Central memory CD8-positive, alpha-beta T cell (primary cell): ENCODE measurements at places on chromosomes 3 and 15.

GRCh38 chr15:101153801-101154656 is 97.8 kb downstream of the CHSY1 start:
- no peak overlapping the region for H3K27ac ChIP-seq
- no peak for DNase-seq
- H3K4me3 ChIP-seq = no peak overlapping the region
- peaks cover 4% of the 10 kb centered on the region for H3K36me3 ChIP-seq
- H3K4me1 ChIP-seq = peaks cover 11% of the 10 kb centered on the region

DNA sequence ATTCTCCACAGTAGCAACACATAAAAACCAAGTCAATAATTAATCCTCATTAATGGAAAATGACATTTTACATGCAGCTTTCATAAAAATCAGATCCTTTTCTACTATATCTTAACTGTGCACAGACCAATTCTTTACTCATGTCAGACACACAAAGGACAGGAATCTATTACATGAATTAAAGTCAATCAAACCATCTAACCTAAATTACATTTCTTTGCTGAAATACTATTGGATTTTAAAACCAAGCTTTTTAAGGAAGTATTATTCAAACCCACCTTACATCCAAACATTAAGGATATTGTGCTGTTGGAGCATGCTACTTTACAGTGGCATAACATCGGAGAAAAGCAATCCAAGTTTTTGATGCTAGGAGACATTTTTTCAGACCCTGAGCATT is 72.8 kb downstream of the DLG1 start:
- H3K36me3 ChIP-seq = no peaks in the 10 kb centered on the region
- H3K4me1 ChIP-seq = peaks cover 34% of the 10 kb centered on the region
- no peaks in the 10 kb centered on the region for H3K27me3 ChIP-seq
- no peak overlapping the region for H3K27ac ChIP-seq

GRCh38 chr3:101571028-101571895 is 2.7 kb upstream of the PCNP start:
- H3K4me3 ChIP-seq = no peak overlapping the region
- no peak for DNase-seq
- peaks cover 33% of the 10 kb centered on the region for H3K4me1 ChIP-seq
- H3K36me3 ChIP-seq = peaks cover 25% of the 10 kb centered on the region

- no peak for DNase-seq
- no peaks in the 10 kb centered on the region for H3K4me1 ChIP-seq
- no peaks in the 10 kb centered on the region for H3K36me3 ChIP-seq
- no peaks in the 10 kb centered on the region for H3K27me3 ChIP-seq
- H3K4me3 ChIP-seq = no peak overlapping the region
These were observed 368.6 kb upstream of the RBMS3 start for GRCh38 chr3:28912120-28912885.

DNA sequence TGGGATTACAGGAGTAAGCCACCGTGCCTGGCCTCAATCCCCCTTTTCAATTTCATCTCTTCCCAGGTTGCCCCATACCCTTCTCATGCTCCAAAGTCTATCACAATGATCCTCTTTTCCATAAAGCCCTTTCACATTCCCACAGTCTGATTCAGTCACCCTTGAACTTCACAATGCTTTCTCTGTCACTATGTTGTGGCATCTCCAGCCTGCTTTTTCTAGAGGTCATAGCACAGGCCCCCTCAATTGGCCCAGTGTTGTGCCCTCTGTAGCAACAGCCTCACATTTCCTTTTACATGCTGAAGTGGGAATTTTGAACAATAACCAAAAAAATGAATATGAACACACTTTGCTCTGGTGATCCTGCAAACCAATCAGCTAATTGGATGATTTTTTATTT is 21.5 kb downstream of the DRD3 start:
- peaks cover 2% of the 10 kb centered on the region for H3K4me1 ChIP-seq
- H3K27ac ChIP-seq = no peak overlapping the region
- H3K27me3 ChIP-seq = no peaks in the 10 kb centered on the region
- no peaks in the 10 kb centered on the region for H3K36me3 ChIP-seq

DNA sequence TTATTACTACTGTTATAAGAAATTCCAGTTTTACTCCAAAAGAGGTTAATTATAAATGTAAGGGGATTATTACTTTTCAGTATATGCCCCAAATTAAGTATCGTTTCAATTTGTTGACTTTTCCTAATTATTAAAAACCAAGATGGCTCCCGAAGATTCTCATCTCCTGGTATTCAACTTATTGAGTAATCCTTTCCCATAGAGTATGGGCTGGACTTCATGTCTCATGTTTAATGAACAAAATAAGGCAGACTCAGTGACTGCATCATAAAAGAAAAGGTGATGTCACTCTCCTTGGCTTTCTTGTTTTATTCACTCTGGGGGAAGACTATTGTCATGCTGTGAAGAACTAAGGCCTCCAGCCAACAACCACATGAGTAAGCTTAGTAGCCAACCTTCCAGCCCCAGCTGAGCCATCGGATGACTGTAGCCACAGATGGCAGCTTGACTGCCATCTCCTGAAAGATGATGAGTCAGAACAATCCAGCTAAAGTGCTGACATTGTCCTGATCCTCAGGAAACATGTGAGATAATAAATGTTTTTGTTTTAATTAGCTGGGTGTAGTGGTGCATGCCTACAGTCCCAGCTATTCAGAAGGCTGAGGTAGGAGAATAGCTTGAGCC is 17.3 kb downstream of the IGF2BP2 start:
- H3K36me3 ChIP-seq = no peaks in the 10 kb centered on the region
- H3K4me1 ChIP-seq = no peaks in the 10 kb centered on the region
- H3K4me3 ChIP-seq = no peak overlapping the region
- no peak for DNase-seq
- peaks cover 25% of the 10 kb centered on the region for H3K27me3 ChIP-seq

GRCh38 chr3:193963808-193964516 is 172.0 kb upstream of the HES1 start:
- peaks cover 74% of the 10 kb centered on the region for H3K27me3 ChIP-seq
- no peaks in the 10 kb centered on the region for H3K4me1 ChIP-seq
- DNase-seq = no peak
- no peak overlapping the region for H3K4me3 ChIP-seq

DNA sequence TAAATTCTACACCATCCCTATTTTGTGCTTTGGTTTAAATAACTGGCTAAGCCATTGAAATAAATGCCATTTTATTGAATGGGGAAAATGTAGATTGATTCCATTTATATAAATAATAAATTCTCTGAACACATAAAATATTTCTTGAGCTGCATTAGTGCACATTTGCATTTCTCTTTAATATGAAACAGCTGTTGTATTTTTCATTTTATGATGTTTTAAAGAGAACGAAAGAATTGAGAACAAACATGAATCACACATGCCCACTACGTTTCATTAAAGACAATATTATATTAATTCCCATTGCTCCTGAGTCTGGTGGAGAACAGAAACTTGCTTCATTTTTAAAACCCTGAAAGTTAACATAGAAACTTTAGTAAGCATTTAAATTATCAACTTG is 235.7 kb upstream of the CFAP20DC start:
- DNase-seq = no peak
- H3K27me3 ChIP-seq = no peaks in the 10 kb centered on the region
- no peak overlapping the region for H3K4me3 ChIP-seq
- H3K4me1 ChIP-seq = peaks cover 6% of the 10 kb centered on the region

- H3K27ac ChIP-seq = no peak overlapping the region
- H3K4me3 ChIP-seq = no peak overlapping the region
- H3K4me1 ChIP-seq = no peaks in the 10 kb centered on the region
- H3K36me3 ChIP-seq = peaks cover 74% of the 10 kb centered on the region
- no peaks in the 10 kb centered on the region for H3K27me3 ChIP-seq
These were observed 13.8 kb upstream of the FAM219B start for GRCh38 chr15:74920456-74920855.

- H3K4me1 ChIP-seq = no peaks in the 10 kb centered on the region
- peaks cover 35% of the 10 kb centered on the region for H3K27me3 ChIP-seq
- no peak overlapping the region for H3K27ac ChIP-seq
These were observed 26.2 kb upstream of the EPHB1 start for GRCh38 chr3:134768837-134769236.

DNA sequence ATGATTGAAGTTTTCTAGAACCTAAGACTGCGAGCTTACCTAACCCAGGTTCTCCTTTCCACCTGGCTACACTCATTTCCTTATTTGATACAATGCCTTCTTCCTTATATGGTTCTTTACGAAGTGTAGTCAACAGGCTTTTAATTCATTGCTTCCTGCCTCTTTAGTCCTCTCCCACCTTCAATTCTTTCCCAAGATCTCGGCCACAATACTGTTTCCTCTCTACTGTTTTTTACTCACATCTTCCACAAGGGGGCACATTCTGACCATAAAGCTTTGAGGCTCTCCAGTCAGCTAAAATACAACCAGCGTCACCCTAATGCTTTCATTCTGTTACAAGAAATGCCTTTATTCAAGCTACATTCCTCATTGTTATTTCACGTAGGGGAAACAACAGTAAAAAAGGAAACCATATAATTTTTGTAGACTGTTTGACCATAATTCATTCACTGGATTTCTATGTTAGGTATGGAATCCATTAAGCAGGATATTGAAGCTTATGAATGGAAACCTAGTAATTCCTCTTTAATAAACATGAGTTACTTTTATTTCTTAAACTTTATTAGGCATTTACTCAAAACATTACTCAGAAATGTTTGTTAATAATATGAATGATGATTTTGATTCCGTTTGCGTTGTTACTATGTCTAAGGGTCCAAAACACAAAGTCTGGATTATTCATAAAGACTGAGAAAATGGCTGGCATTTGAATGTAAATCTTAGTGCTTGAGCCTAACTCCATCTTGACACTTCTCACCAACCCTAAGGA is 29.5 kb upstream of the VEPH1 start:
- H3K27me3 ChIP-seq = peaks cover 7% of the 10 kb centered on the region
- no peak for DNase-seq
- H3K36me3 ChIP-seq = no peaks in the 10 kb centered on the region

DNA sequence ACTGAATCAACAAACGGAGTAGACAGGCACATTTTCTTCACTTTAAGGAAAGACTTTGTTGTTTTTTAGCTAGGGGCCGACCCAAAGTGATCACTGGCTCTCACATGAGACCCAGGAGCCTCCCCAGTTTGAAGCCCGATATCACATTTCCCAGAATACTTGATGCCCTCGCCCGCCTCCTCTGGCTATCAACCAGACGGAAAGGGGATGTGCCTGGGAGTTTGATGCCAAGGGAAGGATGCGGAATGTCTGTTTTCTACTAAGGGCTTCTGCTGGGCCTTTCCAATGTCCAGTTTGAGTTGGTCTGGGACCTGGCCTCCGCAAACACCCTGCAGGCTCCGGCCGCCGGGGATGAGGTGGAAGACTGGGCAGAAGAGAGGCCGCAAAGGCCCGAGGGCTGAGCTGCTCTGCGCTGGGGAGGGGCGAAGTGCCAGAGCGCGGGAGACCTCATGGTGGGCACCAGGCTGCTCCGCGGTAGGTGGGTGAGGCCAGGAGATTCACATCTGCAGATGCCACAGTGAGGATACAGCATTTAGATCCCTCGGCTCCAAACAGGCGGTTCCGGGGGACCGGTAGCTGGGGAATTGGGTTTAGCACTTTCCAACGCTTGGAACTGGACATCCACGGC is 491 bp upstream of the ZNF774 start:
- peak overlapping the region; percentile 56 for H3K27ac ChIP-seq
- H3K36me3 ChIP-seq = peaks cover 4% of the 10 kb centered on the region
- H3K4me3 ChIP-seq = peak overlapping the region; percentile 86
- H3K4me1 ChIP-seq = peaks cover 20% of the 10 kb centered on the region
- DNase-seq = no peak

DNA sequence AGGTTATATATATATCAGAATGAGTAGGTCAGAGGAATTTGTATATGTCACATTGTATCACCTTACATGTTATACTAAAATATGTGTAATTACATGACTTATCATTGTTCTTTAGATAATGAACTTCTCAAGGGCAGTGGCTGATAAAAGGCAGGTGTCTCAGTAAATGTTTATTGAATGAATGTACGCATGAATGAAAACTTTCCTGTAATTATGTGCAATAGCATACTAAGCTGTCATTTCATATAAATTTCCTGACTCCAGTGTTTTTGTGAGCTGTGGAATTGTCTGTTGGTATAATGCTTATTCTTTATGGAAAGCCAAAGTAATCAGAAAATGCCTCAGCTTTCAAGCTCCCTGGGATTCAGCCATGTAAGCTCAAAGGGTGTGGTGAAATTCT is 4.2 kb downstream of the TBC1D23 start:
- no peaks in the 10 kb centered on the region for H3K27me3 ChIP-seq
- H3K4me1 ChIP-seq = peaks cover 48% of the 10 kb centered on the region
- DNase-seq = no peak

DNA sequence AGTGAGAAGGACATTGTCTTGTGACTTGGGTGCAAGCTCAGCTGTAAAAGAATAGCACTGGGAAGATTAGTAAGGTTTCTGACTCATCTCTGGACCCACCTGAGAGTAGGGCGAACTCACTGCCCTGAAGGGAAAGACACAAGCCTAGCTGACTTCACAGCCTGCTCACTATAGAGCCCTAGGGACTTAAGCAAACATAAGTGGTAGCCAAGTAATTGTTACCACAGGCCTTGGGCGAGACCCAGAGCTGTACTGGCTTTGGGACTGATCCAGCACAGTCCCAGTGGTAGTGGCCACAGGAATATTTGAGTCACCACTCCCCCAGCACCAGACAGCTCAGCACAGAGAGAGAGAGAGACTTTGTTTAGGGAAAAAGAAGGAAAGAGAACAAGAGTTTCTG is 429.9 kb downstream of the TBL1XR1 start:
- H3K27me3 ChIP-seq = peaks cover 14% of the 10 kb centered on the region
- no peak for DNase-seq
- no peaks in the 10 kb centered on the region for H3K36me3 ChIP-seq
- no peak overlapping the region for H3K27ac ChIP-seq
- H3K4me3 ChIP-seq = no peak overlapping the region

GRCh38 chr3:122774564-122774963 is 19.1 kb downstream of the HSPBAP1 start:
- no peaks in the 10 kb centered on the region for H3K4me1 ChIP-seq
- H3K27ac ChIP-seq = no peak overlapping the region
- peaks cover 12% of the 10 kb centered on the region for H3K36me3 ChIP-seq
- H3K27me3 ChIP-seq = no peaks in the 10 kb centered on the region

- no peaks in the 10 kb centered on the region for H3K27me3 ChIP-seq
- no peak overlapping the region for H3K4me3 ChIP-seq
- DNase-seq = no peak
- peaks cover 5% of the 10 kb centered on the region for H3K4me1 ChIP-seq
- H3K27ac ChIP-seq = no peak overlapping the region
- H3K36me3 ChIP-seq = peaks cover 44% of the 10 kb centered on the region
These were observed 16.1 kb downstream of the HACL1 start for GRCh38 chr3:15585111-15585845.
